ENCODE measurements at places on chromosomes 4 and X.

- no peak for DNase-seq
Observed at GRCh38 chr4:124945422-124945821, 232.9 kb upstream of the ANKRD50 start.

GRCh38 chr4:92304121-92304520, 355 bp downstream of the GRID2 start:
- no peak for DNase-seq

DNA sequence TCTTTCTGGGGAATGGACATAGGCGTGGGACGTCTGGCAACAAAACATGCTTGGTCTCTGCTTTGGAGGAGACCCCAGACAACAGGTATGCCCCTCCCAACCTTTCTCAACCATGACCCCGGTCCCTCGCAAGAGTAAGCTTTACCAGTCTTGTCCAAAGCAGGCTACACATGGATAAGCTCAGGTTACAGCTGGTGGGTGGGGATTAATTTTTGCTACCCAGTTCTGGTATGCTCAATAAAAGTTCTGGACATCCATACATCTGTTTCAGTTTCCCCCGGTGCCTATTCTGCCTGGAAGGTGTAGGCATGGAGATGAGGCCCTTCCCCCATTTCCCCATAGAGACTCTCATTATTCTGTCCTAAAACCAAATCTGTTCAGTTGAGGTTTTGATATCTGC, 54.5 kb upstream of the NOCT start:
- no peak for DNase-seq

DNA sequence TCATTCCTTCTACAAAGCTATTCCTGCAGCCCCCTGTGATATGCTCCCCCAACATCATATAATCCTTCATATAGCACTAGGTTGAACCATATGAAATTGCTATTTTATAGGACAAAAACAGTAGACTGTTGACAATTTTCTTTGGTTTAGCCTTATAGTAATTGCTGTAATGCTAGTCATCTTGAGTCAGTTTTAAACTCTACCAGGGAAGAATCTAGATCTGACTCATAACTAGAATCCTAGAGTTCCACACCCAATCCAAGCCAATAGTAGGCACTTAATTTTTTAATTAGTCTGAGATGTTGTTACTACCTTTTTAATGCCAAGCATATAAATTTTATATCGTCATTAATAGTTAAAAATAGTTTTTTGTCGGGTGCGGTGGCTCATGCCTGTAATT, 136.8 kb downstream of the CHRNA9 start:
- no peak for DNase-seq

DNA sequence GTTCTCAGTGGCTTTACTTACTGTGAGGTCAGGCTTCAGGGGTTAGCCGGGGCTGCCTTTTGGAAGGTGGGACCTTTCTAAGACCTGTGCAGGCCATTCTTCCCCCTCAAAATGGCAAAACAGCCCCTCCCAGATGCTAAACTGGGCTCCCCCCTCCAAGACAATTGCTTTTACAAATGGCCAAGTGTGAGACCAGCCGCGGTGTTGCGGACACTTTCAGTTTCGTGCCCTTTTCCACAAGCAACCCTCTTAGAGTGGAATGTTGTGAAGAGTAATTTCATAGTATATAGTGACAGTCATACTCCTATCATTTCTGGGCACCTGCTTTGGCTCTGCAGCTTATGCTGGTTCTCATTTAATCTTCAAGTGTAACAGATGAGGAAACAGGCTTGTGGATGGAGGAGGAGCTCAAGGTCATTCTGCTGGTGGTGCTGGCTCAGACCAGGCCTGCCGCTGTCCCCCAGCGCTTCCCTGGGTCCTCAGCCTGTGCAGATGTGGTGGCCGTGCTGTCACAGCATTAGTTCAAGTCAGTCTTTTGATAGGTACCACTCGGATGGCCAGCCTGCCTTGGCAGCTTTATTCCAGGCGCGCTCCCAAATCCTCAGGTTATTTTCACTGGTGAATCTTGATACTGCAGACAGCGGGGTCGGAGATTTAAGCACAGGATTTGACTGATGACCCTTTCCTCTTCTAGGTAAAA, 55.0 kb upstream of the TADA2B start:
- DNase-seq: no peak

DNA sequence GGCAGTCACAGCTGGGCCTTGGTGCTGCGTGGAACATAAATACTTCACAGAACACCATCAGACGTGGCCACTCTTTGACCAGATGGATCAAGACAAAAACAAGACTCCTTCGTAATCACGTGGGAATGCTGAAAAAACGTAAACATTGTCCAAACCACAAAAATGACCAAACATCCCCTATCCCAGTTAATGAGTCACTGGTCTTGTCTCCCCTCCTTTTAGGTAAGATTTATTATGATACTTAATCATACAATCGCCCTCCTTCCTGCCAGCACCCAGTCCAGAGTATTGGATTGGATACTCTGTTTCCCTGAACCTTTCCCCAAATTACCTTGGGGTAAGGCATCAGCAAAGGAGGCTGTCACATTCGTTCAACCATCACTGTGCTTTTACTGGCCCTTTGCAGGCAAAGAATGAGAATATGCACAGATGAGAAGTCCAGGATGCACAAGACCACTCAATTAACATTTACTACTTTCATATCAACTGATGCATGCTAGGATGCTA, 601 bp upstream of the TCEANC start:
- DNase-seq: no peak

- DNase-seq: no peak
Observed at GRCh38 chr4:128768373-128768996, 41.0 kb upstream of the JADE1 start.

DNA sequence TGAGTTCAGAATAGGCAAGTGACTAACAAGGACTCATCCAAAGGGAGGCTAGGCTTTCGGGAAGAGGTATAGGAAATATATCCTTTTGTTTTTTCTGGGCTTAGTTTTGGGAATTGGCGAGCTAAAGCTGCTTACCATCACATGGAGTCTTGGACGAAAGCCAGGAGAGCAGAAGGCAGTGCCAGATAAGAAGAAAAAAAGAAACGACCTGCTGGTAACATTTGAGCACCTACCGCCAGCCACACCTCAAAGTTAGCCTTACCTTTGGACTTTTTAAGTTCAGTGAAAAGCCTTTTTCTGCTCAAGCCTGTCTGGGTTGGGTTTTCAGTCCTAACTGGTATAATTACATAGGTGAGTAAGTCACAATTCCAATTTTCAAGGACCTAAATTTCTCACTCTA, 85.1 kb upstream of the LCORL start:
- DNase-seq: peak; percentile 72
